Activated CD8-positive, alpha-beta memory T cell treated with anti-CD3 and anti-CD28 coated beads, Interleukin-2, amount 10 ng/mL, durations not matched to agents 7 days and 5 days (primary cell): ENCODE measurements at places on chromosomes 3 and 15. TPM values are rescaled to one million over a fixed set of nuclear protein-coding genes. Genes with fewer than 3 reads are reported as not detected.

Gene LINGO1
- not detected for total RNA-seq

Gene SERPINI2
- not detected for total RNA-seq

Gene ALDH1L1
- total RNA-seq = not detected

DNA sequence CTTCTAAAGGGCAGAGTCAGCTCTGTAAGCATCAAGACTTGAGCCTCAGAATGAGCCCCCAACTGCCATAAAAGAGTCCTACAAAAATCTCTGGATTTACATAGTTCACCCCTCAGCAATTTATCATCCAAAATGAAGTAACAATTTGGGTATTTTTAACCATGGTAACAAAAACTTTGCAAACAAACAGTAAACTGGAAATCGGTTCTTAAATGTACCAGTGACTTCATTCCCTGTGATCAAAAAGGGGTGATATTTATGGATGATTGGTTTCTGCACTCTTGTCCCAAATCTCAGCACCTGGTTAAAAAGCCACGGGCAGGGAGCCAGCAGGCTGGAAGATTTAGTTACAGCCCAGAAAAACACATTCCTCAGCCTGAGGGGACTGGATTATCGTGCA lies 73.6 kb downstream of the TFG start:
- no peak for DNase-seq

DNA sequence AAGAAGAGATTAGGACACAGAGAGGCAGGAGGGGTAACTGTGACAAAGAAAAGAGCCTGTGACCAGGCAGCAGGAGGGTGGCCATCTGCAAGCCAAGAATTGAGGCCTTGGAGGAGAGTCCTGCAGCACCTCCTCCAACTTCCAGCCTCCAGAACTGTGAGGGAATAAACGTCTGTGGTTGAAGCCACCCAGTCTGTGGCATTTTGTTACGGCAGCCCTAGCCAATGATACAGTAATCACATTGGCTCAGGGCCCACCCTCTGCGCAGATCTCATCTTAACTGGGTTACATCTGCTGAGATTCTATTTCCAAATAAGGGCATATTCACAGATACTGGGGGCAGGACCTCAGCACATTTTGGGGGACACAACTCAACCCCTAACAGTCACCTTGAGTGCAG lies 11.3 kb downstream of the SELENOS start:
- DNase-seq = no peak

Gene HHATL
- not detected for total RNA-seq

DNA sequence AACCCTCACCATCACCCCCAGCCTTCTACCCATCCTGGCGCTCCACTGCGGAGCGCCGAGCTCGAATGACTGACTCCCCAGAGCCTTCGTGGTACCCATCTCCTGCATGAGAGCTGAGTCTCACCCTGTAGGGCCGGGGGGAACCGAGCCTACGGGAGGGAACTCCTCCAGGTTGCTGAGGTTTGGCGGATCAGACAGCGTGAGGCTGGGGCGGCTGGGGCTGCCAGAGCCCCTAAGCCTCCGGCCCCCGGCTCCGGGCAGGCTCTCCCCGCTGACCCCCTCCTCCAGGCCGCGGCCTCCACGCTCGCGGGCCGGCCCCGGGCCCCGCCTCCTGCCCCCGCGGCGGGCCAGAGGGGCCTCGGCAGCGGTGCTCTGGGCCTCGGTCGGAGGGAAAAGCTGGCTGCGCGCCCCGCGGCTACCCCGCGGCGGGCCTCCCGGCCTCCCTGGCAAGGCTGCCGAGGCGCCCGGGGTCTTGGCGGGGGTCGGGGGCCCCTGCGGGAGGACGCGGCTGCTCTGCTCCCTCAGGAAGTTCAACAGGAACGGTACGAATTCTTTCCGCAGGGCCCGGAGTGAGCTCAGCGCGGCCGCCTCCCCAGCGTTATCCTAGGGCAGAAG lies 643 bp downstream of the CDAN1 start:
- no peak for DNase-seq

DNA sequence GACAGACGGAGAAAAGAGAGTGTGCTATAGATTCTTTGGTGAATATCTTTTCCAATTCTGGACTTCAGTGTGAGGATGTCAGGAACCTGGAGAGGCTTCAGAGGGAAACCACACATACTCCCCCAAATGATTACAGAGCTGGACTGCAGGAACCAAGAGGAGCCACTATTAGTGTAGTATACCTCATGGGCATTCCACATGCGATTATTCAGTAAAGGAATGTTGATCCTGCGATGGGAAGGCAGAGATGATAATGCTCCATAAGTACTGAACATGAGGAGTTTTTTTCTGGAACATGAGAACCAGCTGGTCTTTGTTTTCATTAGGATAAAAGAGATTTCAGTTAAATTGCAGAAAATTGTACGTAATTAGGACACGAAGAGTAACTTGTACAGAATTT lies 18.7 kb downstream of the STARD9 start:
- DNase-seq = no peak

GRCh38 chr3:124281453-124282316 lies 289.8 kb upstream of the ROPN1 start:
- no peak for DNase-seq

Gene LRRIQ4
- total RNA-seq = 0.35 TPM

GRCh38 chr15:92069308-92070250 lies 216.1 kb downstream of the SLCO3A1 start:
- DNase-seq = peak; percentile 46

DNA sequence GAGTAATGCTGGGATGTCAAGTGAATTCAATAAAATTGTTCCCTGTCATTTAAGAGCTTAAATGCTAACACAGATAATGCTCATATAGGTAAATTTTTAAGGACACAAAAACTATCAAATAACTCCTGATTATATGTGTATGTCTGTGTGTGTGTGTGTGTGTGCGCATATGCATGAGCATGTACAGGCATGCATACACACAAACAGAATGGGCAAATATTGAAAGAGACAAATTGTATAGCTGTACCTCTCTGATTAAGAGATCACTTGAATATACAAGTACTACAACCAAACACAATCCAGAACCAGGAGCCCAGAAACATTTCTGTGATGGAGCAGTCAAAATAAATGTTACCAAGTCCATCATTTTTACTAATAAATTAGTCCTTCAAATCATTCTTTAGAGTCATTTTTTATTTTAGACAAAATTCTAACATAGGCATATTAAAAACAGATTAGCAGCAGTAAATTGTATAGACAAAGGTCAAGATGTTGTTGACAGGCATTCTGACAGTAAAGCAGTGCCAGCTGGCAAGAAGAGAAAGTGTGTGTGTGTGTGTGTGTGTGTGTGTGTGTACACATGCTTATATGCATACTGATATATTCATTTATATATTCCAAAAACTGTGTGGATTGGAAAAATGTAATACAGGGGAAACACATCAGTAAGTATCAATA lies 145.3 kb downstream of the CD47 start:
- no peak for DNase-seq

DNA sequence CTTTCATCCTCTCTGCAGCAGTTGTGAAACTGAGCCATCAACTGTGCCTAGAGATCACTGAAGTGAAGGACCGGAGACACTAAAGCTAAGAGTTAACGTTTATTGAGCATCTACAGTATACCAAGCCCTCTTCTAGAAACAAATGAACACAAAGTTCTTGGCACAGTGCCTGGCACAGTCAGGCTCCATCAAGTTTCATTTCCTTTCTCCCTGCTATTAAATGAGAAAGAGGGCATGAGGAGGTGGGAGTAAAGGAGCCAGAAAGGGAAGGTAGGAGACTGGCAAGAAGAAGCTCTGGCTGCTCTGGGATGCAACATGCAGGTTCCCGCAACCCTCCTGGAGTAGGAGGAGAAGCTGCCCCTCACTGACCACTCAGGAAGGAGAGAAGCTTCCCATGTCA lies 30.6 kb downstream of the CYP19A1 start:
- DNase-seq = no peak

GRCh38 chr15:89149501-89150101 lies 61.3 kb downstream of the ABHD2 start:
- no peak for DNase-seq

DNA sequence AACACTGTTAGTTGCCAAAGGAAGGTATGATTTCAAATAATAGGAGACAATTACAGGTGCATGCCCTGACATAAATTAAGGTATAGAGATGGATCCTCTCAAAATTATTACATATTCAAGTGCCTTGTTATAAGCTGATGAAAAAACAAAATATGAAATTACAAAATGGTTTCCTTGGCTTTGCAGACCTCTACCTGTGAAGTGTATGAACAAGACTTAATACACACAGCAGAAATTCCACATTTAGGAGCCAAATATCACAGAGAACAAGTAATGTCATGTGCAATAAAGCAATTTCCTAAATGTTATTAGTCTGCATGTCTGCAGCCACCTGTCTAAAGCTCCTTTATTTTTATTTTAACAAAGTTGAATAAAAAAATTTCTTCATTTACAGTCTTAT lies 151.5 kb downstream of the ALCAM start:
- DNase-seq = no peak

GRCh38 chr3:18900994-18901393 lies 247.3 kb upstream of the KCNH8 start:
- peak; percentile 39 for DNase-seq

Gene IL17RC
- 0.30 TPM for total RNA-seq
